Activated effector memory CD4-positive, alpha-beta T cell treated with Interleukin-2 at 50 U/mL for 16 hours (primary cell): ENCODE measurements at places on chromosomes 4 and X.

- DNase-seq = no peak
These were observed 18.0 kb downstream of the SPINK2 start for GRCh38 chr4:56803471-56803870.

- no peak for DNase-seq
These were observed 101.6 kb downstream of the KLHL8 start for GRCh38 chr4:87118826-87119225.

- DNase-seq = no peak
These were observed 89.1 kb upstream of the CLNK start for GRCh38 chr4:10773656-10774055.

DNA sequence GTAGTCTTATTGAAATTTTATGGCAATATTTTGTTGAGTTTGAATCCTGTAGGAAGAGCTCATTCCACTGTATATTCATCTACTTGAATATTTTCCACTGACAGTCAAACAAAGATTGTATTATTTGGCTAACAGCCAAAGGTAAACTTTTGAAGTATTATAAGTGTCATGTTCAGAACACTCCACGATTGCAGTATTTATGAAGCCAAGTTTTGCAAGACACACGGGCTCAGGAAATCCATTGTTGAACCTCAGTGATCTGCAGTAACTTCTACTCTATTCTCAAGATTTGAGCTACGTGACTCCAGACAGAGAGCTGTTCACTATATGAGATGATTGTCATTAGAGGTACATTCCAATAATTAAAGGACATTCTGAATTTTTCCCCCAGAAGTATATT, 302.7 kb upstream of the ADGRL3 start:
- DNase-seq = no peak

GRCh38 chr4:107825072-107825824, 516 bp downstream of the SGMS2 start:
- no peak for DNase-seq

DNA sequence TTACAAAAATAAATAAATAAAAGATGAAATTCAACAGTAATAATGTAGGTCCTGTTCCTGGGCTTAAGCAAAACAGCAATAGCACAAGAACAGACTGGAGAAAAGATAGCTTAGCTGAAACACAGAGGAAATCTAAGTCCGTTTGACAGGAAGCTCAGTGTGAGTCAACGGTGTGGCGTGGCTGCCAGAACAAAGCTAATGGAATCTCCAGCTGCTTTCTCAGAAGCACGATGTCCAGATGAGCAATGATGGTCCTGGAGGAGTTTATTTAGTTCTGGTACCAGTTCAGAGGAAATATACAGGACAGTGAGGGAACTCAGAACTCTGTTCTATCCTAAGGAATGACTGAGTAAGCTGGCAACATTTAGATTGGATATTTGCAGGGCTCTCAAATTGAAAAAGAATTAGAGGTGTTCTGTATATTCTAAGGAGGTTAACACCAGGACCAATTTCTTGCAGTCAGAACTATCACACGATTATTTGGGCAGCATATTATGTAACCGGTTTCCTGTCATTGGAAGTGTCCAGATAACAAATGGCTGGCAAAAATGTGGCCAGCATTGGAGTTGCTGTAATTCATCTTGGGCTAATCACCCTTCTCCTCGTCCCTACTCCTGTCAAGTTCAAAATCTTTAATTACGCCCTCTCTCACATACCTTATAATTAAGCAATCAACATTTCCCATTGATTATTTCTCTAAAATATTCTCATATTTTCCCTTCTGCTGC, 12.7 kb downstream of the GAB3 start:
- no peak for DNase-seq

- DNase-seq = no peak
These were observed 229.5 kb downstream of the SPCS3 start for GRCh38 chr4:176549161-176549865.

DNA sequence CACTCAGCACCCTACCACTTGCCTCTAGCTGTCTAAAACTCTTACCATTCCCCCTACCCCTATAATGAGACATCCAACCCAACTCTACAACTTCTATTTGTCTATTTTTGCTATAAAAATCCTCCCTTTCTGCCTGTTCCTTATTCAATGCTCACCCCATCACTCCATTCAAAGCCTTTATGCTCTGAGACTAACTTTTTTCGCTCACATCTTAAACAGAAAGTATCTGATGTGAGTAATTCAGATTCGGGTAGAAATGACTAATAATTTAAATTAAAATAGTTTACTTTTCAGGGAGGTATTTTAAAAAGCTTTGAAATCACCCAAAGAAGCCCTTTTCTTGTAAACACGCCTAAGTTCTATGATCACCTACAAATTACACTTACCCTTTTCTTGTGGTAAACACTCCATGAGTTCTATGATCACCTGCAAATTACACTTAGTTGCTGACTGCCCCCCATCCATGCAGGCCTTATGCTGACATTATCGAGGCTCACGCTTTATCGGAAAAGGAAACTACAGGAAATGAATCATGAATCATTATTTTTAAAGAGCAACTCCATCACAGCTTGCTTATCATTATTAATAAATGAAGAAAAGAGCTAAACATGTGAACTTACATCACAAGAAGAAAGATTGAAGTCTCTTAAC, 168.7 kb upstream of the PPP1R2C start:
- DNase-seq = no peak

DNA sequence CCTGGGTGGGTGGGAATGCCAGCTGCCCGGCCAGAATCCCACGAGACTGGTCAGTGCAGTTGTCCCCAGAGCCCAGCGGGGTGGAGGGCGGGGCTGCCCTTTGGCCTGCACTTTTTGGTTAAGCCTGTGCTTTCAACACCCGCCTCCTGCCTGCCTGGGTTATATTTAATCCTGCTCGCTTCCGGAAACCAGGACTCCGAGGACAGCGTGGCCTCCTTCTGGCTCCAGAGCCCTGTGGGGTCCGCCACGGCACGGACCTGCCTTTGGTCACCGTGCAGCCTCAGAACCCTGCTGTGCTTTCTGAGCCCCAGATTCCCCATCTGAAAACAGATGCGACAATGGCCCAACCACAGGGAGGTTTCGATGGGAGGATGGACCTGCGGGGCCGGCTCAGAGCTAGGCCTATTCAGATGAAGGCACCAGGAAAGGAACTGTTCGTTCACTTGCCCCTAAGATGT, 29.4 kb upstream of the KIAA0232 start:
- DNase-seq = no peak

DNA sequence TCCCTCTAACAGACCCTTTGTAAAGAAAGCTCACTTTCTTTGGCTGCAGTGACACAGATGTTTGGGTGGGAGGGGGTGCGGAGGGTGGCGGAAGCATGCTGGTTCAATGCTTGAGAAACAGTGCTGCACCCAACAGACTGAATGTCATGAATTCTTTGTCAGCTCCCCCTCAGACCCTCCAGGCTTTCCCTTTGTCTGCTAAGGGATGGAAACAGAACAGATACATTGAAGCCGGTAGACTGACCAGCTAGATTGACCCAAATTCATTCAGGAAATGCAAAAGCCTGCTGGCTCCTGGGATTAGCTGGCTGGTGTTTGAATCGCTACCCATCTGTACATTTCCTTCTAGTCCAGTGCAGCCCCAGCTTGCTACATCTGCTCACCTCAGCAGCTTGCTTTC, 90.8 kb upstream of the PAK3 start:
- DNase-seq = no peak

DNA sequence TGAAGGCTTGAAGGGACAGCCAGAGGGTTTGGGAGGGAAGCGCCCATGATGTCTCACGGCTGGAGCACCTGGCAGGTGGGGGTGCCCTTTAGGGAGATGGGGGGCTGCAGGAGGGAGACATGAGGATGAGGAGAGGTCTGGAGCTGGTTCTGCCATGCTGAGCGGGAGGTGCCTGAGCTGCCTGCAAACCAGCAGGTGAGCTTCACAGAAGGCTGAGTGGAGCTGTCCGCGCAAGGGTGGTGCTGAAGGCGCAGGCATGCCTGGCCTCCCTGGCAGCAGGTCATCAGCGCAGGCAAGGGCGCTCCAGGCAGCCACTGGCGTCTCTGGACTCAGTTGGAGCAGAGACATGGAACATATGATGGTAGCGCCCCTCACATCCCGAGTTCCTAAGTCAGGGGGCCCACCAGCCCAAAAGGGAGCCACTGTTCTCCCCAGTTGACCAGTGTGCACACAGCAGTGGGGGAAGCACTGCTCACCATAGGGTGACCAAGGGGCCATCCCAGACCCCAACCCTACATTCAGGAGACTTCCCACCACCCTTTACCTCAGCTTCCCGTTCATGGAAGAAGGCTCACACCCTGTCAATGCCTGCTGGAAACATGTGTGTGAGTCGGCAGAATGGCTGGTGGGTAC, 25.8 kb downstream of the ADRA2C start:
- no peak for DNase-seq

GRCh38 chr4:40337051-40337450, 1.9 kb downstream of the CHRNA9 start:
- no peak for DNase-seq

- no peak for DNase-seq
These were observed 47.6 kb downstream of the CNOT6L start for GRCh38 chr4:77771566-77771965.

DNA sequence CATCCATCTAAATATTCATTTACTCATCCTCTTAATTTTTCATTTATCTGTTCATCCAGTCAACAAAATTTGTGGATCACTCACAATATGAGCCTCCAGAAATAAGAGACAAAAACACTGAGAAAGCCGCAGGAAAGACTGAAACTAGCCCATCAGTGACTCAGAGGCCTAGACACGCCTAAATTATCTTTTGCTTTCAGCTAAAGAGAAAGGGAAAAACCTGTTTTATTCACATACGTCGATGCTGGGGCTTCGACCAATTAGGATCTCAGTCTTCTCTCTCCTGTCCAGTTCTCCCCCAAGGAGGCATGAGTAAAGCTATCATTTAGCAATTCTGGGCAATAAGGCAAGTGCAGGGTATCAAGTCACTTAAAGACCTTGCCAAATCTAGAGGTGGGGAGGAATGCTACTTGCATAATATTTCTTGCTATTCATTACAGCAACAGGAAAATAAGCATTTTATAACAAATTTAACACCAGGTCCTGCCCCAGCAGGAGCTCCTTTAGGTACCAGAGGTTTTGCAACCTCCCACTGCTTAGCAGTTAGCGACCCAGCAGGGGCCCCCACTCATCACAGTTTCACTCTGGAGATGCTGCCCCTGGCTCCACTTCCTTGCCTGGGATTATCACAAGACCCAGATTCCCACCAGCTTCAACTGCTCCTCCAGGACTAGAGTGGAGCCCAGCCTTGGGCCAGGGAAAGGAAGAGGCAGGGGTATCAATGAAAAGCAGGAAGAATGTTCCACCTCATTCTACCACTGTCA, 30.1 kb upstream of the TMEM154 start:
- DNase-seq = no peak

- DNase-seq = peak; percentile 70
These were observed at the start of gene PDE5A for GRCh38 chr4:119628281-119629141. Gene PDE5A (minus strand): TSS chr4:119628804. CDS start chr4:119628671, 133 bp downstream.

- DNase-seq = no peak
These were observed 50.5 kb downstream of the KCNIP4 start for GRCh38 chr4:21898101-21898500.

- DNase-seq = no peak
These were observed 67.0 kb downstream of the FAM13A start for GRCh38 chr4:88989990-88990389.

DNA sequence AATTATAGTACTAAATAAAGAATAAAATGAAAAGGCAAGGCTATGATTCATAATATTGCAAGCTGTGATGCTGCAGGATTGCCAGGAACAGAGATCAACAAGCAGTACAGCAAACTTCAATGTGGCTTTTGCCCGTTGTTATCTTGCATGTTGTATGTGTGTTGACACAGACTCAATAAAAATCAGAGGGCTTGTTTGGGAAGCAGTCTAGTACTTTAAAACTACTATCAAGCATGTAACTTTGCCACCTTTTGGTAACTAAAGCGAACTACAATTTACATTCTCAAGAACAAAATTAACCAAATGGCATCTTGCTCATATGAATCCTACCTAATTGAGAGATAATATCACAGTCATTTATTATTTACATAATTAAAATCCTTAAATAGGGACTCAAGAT, 79.8 kb upstream of the GPM6A start:
- no peak for DNase-seq

DNA sequence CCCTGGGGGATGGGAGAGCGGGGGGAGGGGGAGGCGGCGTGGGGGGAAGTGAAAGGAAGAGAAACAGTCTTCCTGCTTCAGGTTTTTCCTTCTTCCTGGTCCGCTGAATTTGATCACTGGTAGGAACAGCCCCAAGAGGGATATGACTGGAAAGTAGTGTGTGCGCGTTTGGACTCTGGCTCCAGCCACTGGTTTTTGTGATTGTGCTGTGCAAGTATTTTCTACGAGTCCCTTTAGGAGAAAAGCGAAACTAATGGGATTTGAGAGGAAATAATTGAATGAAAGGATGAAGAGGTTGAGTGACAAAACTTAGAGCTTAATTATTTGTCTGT, 836 bp downstream of the PRRG1 start:
- no peak for DNase-seq

DNA sequence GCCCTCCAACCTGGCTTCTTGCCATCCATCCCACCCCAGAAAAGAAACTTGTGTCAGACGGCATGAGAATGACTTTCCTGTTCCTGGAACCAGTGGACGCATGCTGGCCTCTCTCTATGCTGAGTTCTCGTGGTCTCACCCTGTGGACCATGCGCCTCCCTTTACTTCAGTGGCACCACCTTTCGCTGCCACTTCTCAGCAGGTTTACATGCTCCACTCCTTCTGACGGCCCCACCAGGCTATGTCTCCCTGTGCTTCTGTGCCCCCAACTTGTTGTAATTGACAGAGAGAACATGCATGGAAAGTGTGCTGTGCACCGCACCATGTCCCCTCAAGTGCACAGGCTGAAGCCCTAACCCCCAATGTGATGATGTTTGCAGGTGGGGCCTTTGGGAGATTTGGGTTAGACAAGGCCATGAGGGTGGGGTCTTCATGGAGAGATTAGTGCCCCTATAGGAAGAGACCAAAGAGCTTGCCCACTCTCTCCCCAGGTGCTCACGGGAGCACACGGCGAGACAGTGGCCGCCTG, 3.1 kb upstream of the PPP2R2C start:
- DNase-seq = no peak

GRCh38 chr4:138217567-138217966, 24.6 kb downstream of the SLC7A11 start:
- DNase-seq = no peak

- no peak for DNase-seq
These were observed 427.5 kb downstream of the RPA4 start for GRCh38 chrX:97311066-97311778.

GRCh38 chr4:37988670-37989069, 28.5 kb downstream of the PTTG2 start:
- DNase-seq = no peak

DNA sequence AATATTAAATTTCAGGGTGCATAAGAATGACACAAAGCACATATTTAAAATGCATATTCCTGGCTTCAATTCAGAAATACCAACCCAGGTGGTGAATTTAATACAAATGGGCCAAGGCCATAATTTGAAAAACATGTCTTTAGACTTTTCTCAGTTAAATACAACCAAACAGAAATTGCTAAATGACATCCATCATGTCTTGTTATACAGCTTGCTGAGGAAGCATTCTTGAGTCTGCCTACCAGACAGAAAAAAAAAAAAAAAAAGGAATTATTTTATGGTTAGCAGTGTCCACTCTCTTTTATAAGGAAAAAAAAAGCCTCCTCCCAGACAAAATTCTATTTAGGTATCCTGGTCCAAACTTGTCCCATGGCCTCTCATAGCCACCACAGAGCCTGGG, 119.1 kb downstream of the PAPSS1 start:
- DNase-seq = no peak

GRCh38 chr4:113745711-113746110, 15.8 kb downstream of the CAMK2D start:
- no peak for DNase-seq

GRCh38 chrX:30904632-30905031, 15.6 kb upstream of the TAB3 start:
- DNase-seq = no peak

GRCh38 chrX:43899878-43900815, 17.9 kb upstream of the MAOB start:
- DNase-seq = no peak
